ENCODE measurements at places on chromosomes 11 and 22.
A peak's percentile ranks its signal among the peaks of the same experiment; 100 is the strongest.

DNA sequence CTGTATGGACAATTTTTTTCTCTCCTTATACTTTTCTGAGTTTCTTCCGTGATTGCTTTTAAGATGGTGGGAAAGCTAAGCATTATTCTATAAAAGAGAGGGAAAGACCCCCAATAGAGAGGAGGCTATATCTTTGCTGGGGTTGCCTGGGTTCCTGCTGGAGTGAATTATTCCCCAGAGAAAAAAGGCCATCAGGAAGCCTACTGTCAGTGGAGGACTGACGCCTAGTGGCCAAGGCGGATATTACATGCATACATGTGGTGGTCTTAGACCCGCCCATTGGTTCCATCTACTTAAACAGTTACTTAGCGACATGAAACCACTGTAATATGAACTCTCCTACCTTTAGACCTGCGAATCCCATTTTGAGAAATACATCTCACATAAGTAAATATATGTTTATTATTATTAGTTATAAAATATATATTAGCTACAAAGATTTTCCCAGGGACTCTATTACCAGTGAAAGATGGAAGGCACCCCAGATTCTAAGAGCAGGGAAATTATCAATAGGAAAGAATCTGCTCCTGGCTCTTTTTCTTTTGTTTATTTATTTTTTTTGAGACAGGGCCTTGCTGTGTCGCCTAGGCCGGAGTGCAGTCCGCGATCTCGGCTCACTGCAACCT is 15.7 kb upstream of the PGA3 start:
- DNase-seq, result peak; percentile 76

GRCh38 chr11:17036666-17037658 is 22.7 kb upstream of the PLEKHA7 start:
- DNase-seq, result no peak

- no peak for DNase-seq
Observed at GRCh38 chr11:119438599-119438998, 15.6 kb upstream of the THY1 start.

DNA sequence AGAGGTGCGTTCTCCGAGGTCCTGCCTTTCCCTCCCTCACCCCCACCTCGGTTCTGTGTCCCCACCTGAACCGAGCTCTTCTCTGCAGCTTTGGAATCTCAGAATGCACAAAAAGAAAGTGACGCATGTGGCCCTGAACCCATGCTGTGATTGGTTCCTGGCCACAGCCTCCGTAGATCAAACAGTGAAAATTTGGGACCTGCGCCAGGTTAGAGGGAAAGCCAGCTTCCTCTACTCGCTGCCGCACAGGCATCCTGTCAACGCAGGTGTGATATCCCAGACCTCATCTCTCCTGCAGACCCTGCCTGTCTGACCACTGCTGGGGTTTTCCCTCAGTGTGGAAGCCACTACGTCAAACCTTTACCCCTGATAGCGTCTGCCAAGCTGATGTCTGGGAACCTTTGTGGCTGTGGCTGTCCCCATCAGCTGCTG is 13.9 kb downstream of the ACP2 start:
- DNase-seq, result no peak
